ENCODE measurements at places on chromosomes 2 and 18.
A peak's percentile ranks its signal among the peaks of the same experiment; 100 is the strongest.

GRCh38 chr18:77103187-77103850, 29.3 kb downstream of the MBP start:
- no peak for DNase-seq

DNA sequence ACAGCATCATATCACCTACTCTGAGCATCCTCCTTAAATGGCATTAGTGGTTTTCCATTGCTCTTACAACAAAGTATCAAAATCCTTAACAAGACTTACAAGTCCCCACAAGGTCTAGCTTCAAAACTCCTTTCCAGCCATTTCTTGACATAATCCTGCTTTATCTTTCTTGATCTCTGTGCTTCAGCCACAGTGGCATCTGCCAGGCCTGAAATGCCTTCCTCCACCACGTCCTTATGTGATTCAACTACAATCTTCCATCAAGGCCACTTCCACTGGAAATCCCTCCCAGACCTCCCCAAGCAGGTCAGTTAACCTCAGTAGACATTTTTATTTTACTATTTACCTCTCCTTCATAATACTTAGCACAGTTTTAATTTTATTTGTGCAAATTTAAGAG, 83.8 kb upstream of the CCDC150 start:
- no peak for DNase-seq

DNA sequence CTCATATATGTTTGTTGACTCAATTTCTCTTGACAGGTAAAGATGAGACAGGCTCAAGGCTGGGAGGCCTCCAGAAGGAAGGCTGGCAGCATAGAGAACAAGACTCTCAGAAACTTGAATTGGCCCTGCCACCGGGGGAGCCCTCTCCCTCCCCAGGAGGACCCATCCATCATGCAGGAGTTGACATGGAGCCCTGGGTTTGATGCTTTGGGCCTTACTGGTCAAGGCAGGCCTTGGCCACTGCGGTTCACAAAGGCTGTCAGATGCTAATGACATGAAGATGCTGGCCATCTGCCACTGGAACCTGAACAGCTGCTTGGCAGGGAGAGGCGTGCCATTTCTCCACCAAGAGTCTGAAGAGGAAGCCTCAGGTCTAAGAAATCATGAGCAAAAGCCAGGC, 193.6 kb downstream of the MTCL1 start:
- DNase-seq = no peak

- DNase-seq = no peak
Observed at GRCh38 chr2:16623031-16623430, 42.6 kb downstream of the CYRIA start.

DNA sequence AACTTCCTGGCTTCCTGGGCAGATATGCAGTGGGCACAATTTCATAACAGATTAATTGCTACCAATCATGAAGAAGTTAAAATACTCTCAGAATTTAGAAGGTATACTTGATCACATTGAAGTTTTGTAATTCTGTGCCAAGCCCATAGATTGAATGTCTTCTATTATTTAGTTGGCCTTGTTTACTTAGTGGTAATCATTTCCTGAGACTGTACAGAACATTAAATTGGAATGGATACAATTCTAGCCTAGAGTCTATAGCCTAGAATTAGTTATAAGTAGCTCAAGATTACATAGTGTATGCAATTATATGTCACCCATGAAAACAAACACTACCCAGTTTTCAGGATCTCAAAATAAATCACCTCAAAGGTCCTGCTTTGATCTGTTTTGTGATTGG, 615.8 kb downstream of the XIRP2 start:
- no peak for DNase-seq

DNA sequence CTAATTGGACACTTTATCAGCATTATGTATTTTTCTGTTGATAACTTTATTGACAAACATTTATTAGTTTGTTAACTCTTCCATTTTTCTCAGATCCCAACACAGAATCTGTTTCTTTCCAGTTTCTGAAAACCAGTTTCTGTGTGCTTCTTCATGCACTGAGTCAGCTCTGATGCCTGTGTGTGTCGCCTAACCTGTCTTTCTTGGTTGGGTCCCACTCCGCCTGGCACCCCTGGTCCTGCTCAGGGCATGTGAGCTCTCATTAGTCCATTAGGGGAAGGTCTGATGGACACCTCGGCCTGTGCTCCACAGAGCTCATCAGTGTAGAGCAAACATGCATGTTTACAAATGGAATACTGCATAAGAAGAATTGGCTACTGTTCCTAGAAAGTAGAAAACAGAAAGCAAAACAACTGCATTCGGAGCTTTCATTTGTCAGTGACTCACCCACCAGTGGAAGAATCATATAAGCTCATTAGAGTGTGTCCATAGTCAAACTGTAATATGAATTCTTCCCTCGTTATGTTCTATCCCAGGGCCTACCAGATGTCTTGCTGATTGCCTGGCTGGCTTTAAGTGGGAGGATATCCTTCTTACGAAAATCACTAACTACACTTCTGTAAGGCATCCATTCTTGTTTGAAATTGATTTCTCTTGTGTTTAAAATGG, 137.7 kb downstream of the SNTG2 start:
- DNase-seq = no peak

GRCh38 chr2:241072553-241073165, 29.4 kb downstream of the MTERF4 start:
- no peak for DNase-seq

GRCh38 chr2:60612033-60612432, 58.6 kb upstream of the BCL11A start:
- DNase-seq = peak; percentile 92

GRCh38 chr18:79962835-79963657, 1.4 kb upstream of the HSBP1L1 start:
- no peak for DNase-seq

- DNase-seq = no peak
Observed at GRCh38 chr2:82731824-82732223, 1727.3 kb downstream of the SUCLG1 start.

DNA sequence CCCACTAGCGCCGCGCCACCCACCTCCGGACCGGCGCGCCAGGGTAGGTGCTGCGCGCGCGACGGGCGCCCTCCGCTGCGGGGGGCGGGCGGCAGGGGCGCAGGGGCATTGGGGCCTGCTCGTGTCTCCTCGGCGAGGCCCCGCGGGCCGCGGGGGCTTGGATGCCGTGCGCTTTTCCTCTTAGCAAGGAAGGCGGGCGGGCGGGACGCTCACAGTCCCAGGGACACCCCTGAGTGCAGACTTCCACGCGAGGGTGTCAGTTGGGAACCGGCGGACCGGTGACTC, 748 bp downstream of the TWIST2 start:
- no peak for DNase-seq

DNA sequence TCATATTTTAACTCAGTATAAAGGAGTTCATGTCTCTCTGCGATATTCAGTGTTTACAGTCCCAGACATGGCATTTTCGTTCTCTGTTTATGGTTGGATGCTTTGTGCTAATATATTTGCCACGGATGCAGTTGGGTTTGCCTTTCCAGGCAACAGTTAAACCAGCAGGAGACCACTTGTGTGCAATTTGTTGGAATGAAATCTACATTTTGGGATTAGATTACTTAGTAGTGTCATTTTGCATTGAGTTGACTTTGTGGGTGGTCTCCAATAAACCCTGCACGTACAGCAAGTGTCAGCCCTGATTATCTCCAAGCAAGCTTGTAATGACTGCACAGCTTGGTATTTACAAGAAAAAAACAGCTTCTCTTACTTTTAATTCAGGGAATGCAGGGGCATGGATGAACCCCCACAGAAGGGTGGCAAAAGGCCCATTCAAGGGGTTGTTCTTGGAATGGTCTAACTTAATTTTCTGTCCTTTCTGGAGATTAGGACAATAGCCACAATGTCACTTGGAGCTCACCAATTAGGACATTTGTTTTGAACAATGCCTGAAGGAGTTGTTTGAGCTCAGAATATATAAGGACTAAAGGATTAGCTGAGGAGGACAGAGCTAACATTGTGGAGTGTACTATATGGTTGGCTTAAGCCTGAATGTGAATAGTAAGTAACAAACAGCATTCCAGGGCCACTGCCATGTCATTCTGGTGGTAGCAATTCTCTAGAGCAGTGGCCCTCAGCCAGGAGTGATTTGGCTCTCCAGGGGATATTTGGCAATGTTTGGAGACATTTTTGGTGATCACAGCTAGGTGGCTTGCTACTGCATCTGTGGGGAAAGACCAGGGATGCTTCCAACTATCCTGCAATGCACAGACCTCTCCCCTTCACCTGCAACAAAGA, 121.5 kb downstream of the SLC4A3 start:
- no peak for DNase-seq

- DNase-seq = peak; percentile 28
Observed at GRCh38 chr2:148660999-148661398, 16.4 kb downstream of the EPC2 start.

GRCh38 chr2:118987886-118988285, 45.9 kb downstream of the MARCO start:
- DNase-seq = no peak

- no peak for DNase-seq
Observed at GRCh38 chr2:231891514-231891905, 34.7 kb downstream of the NPPC start.

GRCh38 chr2:212646698-212647366, 108.2 kb upstream of the ERBB4 start:
- DNase-seq = no peak

- no peak for DNase-seq
Observed at GRCh38 chr2:145186303-145186702, 666.4 kb upstream of the ZEB2 start.

DNA sequence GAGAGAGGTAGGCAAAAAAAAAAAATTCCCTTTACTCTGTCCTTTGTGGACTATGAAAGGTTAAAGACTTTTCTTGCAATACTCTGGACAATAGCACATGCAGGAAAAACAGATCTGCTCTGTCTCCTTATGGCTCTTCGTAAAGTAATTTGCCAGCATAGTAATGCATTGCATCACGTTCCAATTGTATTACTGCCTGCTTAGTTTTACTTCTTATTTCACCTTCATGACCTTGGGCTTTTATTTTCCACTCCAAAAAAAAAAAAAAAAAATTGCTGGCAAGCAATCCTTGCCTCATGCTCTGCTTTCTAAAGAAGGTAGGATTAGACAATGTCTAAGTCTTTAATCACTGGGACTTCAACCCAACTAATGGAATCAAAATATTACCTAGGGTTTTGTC, 1802.7 kb downstream of the SUCLG1 start:
- DNase-seq = no peak

DNA sequence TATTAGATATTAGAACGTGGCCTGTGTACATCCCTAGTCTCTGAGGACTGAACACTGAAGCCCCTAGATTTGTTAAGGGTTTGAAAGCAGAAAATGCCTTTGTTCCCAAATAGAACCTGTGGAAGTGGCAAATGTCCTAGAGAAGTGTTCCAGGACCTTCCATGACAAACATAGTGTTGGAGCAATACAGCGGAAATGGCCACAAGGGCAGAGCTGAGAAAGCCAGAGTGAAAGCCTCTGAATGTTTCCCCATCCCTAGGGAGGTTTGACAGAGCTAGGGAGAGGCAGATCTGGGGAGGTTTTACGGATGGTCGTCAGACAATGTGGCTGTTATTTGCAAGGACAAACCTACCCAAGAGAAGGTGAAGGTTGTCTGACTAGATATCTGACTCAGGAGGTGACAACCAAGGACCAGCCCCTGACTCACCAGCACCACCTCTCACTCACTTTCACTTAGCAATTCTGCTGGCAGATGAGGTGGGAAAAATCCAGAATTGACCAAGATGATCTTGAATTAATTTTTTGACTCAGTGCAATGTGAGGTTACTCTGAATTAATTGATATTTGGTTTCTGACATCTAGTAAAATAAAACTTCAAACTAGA, 24.1 kb downstream of the RBM43 start:
- DNase-seq = no peak

DNA sequence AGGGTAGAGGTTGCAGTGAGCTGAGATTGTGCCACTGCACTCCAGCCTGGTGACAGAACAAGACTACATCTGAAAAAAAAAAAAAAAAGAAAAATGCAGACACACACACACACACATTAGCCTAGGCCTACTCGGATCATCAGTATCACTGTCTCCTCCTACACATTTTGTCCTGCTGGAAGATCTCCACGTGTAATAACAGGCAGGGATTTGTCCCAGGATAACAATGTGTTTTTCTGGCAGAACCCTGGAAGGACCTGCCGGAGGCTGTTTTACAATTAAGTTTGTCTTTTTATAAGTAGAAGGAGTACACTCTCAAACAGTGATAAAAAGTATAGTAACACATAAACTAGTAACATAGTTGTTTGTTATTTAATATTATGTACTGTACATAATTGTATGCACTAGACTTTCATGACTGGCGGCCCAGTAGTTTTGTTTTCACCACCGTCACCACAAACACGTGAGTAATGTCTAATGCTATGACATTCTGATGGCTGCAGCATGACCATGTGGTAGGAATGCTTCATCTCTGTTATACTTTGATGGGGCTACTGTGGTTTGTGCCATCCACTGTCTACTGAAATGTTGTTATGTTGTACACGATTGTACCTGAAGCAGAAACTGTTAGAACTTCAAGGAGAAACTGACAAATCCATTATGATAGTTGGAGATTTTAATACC, 130.6 kb downstream of the ATP9B start:
- DNase-seq = no peak

- DNase-seq = no peak
Observed at GRCh38 chr2:167480986-167481309, 592.7 kb downstream of the XIRP2 start.

- DNase-seq = no peak
Observed at GRCh38 chr2:172950565-172950964, 125.1 kb upstream of the MAP3K20 start.

- DNase-seq = no peak
Observed at GRCh38 chr2:234493796-234494195, 3.1 kb downstream of the ARL4C start.

- DNase-seq = peak; percentile 14
Observed at GRCh38 chr2:135931776-135932443, 53.5 kb downstream of the DARS1 start.

- no peak for DNase-seq
Observed at GRCh38 chr2:6212491-6212890, 520.3 kb downstream of the SOX11 start.

DNA sequence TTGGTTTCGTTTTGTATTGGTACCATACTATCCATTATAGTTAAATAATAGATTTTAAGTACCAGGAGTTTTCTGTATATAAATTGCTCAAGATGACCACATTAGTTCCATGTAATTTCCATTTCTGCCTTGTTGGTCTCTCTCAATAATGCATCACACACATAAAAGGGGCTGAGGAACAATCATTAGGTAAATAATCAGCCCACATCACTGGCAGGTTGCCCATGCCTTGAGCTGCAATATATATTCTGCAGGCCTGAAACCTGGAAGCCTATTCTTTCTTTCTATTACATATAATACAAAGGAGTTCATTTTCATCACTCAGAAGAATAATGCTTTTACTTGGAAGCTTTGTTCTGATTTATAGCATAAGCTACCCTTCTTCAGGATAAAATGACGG, 616.1 kb upstream of the PKDCC start:
- DNase-seq = no peak

GRCh38 chr2:148058641-148059040, 37.8 kb downstream of the MBD5 start:
- DNase-seq = no peak

- DNase-seq = no peak
Observed at GRCh38 chr2:181468811-181469210, 11.6 kb downstream of the ITGA4 start.

DNA sequence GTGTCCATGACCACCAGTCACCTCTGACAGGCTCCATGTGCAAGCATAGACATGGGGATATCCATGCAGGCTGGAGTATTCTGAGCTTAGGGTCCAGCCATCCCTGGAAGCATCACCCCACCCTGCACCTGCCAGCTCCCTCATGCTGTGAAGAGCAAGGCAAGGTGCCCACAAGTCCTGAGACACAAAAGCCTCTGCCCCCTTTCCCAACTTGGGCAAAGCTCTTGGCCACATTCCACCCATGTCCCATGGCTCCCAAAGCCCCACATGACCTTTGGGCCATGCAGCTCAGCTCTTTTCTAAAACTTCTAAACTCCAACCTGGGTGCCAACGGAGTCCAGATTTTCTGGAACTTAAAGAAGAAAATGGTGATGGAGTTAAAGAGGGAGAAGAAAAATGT, 99.8 kb upstream of the SH3BP4 start:
- no peak for DNase-seq
